ENCODE measurements at places on chromosomes 12 and 14.
A peak's percentile ranks its signal among the peaks of the same experiment; 100 is the strongest.

GRCh38 chr12:131000000-131000486 is 46.3 kb downstream of the ADGRD1 start:
- no peak for DNase-seq

- DNase-seq: no peak
These were observed 258.1 kb downstream of the PCNX1 start for GRCh38 chr14:71165121-71166031.

DNA sequence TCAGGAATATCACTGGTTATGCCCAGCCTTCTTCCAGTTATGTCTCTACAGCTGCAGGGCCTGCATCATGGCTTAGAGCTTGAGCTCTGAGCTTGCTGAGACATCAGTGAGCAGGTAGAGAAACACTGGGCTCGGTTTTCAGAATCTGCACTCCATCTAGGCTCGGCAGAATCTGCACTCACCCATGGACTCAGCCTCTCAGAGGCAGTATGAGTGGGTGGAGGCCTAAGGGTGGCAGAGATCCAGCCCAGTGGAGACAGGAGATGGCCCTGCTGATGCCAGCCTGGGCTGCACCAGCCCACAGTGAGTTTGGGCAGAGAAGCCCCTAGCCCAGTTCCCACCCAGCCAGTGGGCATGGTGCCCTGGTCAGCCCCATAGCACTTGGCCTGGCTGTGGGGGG is 12.8 kb downstream of the KRT80 start:
- no peak for DNase-seq

DNA sequence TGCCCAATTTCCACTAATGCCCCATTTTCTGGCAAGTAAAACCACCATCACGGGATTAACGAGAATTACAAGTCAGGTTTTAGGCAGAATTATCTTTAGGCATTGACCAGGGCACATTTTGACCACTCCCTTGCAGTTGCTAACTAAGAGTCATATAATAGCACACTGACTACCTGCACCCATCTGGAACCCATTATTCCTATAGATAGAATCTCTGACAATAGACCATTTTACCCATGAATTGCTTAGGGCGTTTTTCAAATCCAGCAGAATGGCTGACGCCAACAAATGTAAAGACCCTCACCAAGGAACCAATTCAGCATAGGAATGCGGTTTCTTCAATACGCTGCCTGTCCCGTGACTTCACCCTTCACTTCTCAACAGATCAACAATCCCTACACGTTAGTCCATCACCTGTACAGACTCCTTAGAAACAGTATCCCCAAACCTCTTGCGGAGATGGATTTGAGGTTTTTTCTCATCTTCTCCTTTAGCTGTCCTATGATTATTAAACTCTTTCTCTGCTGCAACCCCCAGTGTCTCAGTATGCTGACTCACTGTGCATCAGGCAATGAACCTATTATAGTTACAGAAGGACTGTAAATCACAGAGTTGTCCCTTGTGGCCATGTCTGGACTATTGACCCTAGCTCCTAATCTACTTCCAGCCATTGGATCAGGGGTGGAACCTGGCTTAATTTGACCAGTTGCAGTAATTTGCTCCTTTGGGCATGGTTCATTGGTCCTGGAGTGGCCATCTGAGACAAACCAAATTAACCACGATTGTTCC is 177.3 kb upstream of the PLXNC1 start:
- no peak for DNase-seq

GRCh38 chr12:78403136-78403535 is 461.4 kb upstream of the SYT1 start:
- DNase-seq: peak; percentile 52

- no peak for DNase-seq
These were observed 1146.4 kb downstream of the VRK1 start for GRCh38 chr14:97943619-97944018.

DNA sequence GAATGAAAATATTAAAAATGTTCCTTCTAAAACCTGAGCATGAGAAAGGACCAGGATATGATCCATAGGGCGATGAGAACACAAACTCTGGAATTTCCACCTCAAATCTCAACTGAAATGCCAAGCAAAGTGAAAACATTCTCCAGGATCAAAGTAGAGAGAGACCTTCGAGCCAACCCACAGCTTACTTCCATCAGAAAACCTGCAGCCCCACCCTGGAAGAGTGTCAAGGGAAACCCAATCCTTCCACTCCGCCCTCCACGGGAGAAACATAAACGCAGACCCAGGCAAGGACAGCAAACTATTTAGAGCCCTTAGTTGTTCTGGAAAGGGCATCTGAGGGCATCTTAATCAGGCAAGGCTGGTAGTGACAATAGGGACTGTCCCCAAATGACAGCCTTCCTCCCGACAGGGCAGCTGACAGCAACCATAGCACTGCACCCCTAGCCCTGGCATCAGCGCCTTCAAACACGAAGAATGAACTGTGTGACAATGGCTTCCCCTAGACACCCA is 21.8 kb downstream of the SLC15A4 start:
- no peak for DNase-seq

- no peak for DNase-seq
These were observed 34.9 kb downstream of the WIF1 start for GRCh38 chr12:65086236-65086635.

GRCh38 chr14:102277874-102278630 is 26.9 kb downstream of the MOK start:
- no peak for DNase-seq

DNA sequence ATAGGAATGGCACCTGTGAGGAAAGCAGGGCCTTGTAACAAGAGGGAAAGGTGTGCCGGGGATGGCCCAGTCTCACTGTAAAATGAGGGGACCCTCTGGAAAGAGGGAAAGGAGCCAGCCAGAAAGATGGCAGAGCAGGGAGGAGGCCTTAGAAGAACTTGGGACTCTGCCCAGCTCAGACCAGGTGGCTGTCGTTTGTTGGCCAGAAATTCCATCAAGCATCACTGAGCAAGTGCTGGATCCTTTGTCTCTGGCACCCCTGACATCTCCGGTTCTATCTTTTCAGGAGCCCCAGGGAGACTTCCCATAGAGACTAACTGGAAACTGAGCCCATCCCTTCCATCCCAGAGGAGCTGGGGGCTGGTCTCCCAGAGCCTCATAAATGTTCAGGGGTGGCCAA is 43.3 kb downstream of the DEGS2 start:
- DNase-seq: no peak

- no peak for DNase-seq
These were observed 5.0 kb upstream of the ALDH2 start for GRCh38 chr12:111761706-111762105.

GRCh38 chr12:44158746-44159145 is 322.9 kb downstream of the TMEM117 start:
- no peak for DNase-seq

GRCh38 chr14:102955636-102956408 is 33.4 kb downstream of the AMN start:
- no peak for DNase-seq

GRCh38 chr12:66119229-66119869 is 11.2 kb downstream of the LLPH start:
- DNase-seq: no peak

- DNase-seq: no peak
These were observed 35.2 kb upstream of the RNASE1 start for GRCh38 chr14:20837831-20838230.

DNA sequence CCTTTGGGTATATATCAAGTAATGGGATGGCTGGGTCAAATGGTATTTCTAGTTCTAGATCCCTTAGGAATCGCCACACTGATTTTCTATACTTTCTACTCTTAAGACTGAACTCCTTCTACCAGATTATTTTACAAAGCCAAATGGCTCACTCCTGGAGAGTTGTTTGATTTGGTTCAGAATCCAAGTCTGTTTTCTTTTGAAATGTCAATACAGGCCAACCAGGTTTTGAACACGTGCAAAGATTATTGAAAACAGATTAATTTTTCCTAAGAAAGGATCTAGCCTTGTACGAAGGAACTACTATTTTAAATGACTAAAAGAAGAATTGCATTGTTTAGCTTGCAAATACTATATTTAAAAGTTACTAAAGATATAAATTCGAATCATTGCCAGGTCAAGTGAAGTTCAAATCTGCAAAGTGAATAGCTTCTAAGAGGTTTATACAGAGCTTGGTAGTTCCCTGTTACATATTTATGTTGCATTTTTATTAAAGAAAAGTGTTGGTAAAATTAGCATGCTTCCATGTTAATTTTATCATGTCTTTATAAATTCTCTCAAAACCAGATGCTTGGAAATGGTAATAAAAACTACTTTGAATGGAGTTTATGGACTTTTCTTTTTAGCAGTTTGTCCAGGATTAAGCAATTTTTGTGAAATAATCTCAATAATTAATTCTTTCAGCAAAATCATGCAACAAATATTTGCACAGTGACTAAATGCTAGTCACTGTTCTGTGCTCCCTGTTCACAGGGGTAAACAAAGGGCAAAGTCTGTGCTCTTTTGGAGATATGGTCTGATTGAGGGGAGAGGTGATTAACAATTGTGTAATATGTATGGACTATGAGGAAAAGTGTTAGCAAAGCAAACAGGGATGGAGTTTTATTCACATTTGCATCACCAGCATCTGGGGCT is 38.9 kb downstream of the GPR65 start:
- DNase-seq: no peak

GRCh38 chr12:106195621-106196027 is 52.2 kb downstream of the CKAP4 start:
- no peak for DNase-seq

DNA sequence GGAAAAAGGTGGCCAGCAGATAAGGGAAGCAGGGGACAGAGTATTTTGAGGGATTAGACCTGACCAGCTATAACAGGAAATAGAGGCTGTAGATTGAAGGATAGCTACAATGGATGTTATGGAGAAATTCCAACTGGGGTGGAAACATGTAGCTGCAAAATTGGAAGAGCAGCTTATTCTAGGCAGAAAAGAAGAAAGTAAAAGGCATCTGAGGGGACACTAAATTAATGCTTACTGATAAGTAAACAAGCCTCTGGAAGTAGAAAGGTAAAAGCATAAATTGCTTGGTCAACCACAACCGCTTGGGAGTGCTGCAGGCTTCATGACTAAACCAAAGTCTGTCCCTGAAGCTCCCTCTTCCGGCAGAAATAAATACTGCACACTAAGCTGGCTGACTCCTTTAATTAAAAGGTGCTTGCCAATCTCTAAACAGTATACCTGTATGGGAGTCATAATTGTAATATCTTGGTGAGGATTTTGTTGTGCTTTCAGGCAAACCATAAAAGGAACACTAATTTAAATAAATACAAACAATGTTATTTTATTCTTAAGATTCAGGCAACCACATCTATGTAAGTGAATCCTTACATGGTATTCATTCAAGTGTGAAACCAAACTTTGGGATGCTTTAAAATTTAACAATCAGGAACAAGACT is 7.7 kb downstream of the UBC start:
- DNase-seq: no peak

DNA sequence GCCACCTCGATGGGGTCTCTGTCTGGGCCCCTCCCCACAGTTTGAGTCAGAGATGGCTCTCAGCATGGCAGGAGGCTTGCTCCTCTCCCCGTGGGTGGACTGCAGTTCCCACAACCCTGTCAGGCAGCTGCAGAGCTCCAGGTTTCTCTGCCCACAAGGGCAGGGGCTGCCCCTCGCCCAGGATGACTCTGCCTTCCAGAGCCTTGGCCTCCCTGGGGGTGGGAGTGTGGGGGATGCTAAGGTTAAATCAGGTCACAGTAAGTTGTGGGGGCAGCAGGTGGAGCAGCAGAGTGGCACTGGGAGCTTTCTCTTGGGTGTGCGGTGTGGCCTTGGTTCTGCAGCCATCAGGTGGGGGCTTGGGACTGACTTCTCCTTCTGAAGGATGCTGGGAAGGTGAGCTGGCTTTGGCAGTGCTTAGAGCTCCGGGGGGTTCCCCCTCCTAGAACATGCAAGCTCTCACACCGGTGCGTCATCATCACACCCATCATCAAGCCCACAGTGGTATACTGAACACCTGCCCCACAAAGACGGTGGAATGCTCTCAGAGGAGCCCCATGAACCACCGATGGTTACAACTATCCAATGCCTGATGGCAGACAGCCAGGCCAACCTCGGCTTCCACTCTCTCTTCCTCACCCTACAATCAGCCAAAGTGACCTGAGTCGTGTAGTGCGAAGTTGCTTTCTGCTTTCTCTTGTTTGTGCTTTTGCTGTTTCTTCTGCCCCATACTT is 39.7 kb downstream of the ERH start:
- no peak for DNase-seq

DNA sequence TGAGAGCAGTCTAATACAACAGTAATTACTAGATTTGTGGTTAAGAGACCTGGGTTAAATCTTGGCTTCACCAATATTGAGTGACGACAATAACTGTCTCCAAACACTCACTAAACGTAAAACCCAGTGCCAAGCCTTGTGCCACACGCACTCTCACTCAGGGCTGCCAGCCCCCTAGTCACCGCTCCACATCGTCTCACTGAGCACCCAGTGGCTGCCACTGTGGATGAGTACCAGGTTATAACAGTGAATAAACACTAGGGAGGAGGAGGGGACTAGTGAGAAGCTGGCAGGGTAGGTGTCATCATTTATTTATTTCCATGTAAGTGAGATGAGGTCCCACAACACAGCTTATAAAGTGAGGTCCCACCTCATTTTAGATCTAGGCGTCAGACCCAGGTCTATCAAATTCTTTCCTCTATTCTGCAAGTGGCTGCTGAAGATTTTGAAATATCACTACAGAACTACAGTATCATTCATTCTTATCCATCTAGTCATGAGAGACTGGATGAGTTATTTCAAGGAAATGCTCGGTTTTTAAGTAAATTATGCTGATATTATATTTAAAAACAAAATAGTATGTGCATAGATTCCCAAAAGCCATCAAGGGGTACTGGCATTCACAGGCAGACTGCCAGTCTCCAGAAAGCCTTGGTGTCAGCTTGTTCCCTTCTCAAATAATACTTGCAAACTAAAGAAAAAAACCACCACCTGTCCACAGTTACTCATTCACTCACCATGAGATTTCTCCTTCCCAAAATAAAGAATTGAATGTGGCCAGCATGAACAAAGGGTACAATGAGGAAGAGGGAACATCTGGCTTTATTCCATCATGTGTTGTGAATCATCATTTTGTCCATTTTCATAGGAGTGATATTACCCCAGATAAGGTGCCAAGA is 84.0 kb downstream of the PTPN21 start:
- DNase-seq: no peak

GRCh38 chr12:94951071-94951934 is 52.2 kb downstream of the NDUFA12 start:
- no peak for DNase-seq

DNA sequence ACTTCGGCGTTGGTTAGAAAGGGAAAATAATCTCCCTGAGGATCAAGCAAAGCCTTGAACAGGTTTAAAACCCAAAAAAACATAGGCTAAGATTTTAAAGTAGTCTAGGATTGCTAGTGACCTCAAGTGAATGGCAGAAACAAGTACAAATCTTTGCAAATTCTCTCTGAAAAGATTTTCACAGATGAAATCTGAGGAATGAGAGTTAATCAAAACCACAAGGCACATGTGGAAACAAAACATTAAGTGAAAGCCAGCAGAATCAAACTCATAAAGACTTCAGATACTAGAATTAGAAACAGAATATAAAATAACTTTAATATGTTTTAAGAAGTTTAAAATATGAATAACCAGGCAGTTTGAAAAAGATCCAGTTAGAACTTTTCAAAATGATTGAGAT is 52.2 kb upstream of the CFL2 start:
- DNase-seq: no peak

Measured in NCI-H2227 treated with DMSO at 0.1 percent for 48 hours (cell line).